Foreskin fibroblast (primary cell): ENCODE measurements at places on chromosomes 12 and 14.

DNA sequence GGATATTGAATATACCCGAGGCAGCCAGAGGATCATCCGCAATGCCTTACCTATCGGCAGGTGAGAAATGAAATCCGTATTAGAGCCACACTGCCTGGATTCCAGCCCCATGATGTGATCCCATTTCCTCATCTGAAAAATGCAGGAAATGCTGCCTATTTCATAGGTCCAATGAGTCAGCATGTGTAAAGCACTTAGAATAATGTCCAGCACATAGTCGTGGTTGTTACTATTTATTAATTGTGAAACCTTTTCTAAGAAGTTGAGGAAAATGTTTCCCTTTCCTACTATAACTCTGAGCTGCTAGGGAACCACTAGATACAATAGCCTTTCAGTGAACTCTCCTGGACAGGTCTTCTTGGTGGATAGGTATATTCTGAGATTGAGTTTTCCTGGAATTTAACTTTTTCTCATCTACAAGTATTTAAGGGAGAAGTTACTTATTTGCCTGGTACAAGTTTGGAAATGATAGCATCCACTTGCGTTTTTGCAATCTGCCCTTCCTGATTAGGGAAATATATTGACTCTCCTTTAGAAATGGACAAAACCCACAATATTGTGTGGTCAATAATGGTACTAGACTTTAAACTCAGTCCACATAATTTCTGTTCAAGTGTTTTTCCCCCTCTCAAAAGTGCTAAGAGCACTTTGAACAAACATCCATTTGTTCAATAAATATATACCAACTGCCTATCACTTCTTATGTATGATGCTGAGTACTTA is 12.2 kb downstream of the POLR3B start:
- peak; percentile 68 for DNase-seq

DNA sequence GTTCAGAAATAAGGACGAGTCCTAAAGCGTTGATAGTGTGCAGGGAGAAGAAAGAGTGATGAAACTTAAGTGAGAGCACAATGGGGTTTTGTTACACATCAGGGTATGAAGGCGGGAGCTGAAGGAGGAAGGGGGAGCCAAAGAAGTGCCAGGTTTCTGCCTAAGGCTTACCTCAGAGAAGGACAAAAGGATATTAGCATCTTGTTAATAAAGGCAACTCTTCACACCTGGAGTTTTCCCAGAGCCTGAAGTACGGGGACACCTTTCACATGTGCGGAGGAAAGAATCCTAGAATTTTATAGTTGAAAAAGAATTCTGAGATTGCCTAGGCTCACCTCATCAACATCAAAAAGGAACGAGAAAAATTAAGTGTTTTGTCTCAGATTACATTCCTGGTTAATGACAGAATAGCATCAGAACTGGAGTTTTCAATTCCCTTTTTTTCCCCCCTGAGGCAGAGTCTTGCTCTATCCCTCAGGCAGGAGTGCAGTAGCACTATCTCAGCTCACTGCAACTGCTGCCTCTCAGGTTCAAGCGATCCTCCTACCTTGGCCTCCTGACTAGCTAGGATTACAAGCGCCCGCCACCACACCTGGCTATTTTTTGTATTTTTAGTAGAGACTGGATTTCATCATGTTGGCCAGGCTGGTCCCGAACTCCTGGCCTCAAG is 2.2 kb upstream of the SAV1 start:
- peak; percentile 69 for DNase-seq

- peak; percentile 17 for DNase-seq
Observed at GRCh38 chr14:97713023-97713422, 915.8 kb downstream of the VRK1 start.

GRCh38 chr12:13223179-13223804 is 26.8 kb downstream of the EMP1 start:
- DNase-seq = peak; percentile 95

GRCh38 chr14:96161636-96162035 is 43.0 kb upstream of the BDKRB2 start:
- no peak for DNase-seq

GRCh38 chr14:75811872-75812499 is 150.9 kb downstream of the TTLL5 start:
- DNase-seq = no peak

- no peak for DNase-seq
Observed at GRCh38 chr14:76491172-76491930, 115.4 kb downstream of the ESRRB start.

GRCh38 chr14:67697006-67697405 is 1.4 kb upstream of the RDH11 start:
- DNase-seq = no peak
